ENCODE measurements at places on chromosomes 5 and 9. TPM values are rescaled to one million over a fixed set of nuclear protein-coding genes. Genes with fewer than 3 reads are reported as not detected.

DNA sequence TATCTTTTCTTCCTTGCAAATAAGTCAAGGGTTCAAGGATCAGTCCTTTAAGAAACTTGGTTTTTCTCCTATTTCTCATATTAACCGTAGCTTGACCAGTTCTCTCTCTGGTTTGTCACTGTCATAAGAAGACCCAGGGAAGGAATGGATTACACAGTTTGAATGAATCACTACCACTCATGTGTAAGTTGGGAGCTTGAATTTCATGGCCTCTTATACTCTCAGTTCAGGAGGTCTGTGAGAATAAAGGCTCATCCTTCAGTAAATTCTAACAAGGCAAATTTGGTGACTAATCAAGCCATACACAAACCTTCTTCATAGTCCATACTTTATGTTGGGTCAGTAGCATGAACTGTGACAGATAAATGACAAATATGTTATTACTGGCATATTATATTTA, 323.1 kb upstream of the ACTBL2 start:
- DNase-seq = no peak

DNA sequence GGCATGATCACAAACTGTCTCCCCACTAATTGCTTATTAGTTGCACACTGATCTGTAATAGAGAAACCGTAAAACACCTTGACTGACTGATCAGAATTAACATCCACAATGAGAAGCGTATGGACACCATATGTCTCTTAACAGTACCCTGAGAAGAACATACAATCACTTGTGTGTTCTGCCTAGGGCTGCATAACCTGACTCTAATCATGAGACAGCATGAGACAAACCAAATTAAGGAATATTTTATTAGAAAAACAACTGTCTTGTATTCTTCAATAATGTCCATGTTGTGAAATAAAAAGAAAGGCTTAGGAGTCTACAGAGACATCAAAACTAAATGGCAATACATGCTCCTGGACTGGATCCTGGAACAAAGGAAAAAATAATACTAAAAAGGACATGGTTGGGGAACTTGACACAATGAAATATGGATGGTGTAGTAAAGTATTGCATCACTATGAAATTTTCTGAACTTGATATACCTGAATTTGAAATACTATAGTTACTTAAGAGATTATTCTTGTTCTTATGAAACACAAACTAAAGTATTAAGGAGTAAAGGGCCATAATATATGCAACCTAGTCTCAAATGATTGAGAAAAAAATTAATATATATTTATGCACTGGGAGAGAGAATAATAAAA, 162.1 kb downstream of the CWC27 start:
- no peak for DNase-seq

DNA sequence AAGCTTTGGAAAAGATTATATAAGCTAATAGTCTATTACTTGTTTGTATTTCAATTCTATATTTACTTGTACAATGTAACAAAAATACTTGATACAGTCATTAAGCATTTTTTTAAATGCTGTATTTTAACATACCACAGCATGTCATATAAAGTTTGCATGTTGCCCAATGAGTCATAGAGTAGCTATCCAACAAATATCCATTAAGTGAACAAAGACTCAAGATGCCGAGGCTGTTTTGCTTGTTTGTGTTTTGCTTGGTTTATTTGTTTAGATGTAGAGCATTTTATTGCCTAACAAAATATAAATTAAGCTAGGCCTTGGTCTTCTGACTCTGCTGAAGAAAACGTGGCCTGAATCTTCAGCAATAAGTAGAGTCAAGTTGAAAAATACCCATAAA, 1584.3 kb upstream of the NUDT12 start:
- DNase-seq = no peak

DNA sequence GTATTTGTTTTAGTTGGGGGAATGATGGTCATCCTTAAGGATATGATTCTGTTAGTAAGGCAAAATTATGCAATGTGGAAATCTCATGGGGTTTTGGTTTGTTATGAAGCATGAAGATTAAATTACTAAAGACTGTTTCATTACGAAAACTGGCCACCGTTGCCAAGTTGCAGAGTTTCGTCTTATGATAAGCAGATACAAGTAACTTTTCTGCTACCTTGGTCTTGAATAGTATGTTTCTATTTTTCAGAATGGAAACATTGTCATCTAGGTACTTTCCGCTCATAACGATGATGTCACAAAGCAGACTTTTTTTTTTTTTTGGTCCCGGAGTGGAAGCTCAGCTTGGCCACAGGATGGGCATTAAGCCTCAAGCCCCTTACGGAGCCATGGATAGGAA, 4.2 kb downstream of the CCNI2 start:
- no peak for DNase-seq

- no peak for DNase-seq
Observed at GRCh38 chr5:57432876-57433275, 49.7 kb downstream of the ACTBL2 start.

DNA sequence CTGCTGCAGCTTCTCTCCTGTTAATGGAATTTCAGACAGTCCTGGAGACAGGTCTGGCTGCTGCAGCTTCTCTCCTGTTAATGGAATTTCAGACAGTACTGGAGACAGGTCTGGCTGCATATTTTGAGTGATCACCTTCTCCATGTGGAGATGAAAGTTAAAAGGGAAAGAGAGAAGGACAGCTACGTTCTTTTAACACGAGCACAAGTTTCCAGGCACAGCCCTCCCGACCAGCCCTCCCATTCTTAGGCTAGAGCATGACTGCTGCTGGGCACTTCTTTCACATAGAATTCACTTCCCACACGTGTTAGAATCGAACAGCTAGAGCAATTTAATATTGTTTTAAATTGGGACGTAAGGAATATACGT, 133.3 kb upstream of the DMRT1 start:
- no peak for DNase-seq

DNA sequence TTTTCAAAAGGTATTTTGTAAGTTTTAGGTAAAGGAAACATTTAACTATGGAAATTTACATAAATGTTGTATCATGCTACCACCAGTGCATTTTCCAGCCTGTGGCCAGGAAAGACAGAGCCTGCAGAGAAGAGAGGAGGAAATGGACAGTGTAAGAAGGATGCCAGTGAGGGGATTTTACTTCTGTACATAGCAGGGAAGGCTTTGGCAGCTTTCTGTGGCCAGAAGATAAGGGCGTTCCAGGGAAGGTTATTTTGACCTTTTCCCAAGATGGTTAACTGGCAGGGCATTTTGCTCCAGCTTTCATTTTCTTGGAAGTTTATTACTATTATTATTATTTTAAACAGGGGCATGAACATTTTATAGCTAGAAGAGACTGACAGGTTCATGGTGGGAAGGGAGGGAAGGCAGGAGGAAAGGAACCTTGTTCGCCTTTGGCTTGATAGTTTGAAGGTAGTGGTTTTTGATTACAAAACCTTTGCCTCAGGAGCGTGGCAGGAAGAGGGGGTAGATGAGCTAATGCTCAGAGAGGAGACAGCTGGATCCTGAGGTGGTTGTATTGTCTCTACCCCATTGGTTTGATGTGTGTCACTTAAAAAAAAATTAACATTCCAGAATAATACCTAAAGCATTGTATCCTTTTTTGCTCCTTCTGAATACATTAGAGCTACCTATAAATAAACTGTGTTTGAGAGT, 4.1 kb downstream of the ISOC1 start:
- no peak for DNase-seq

DNA sequence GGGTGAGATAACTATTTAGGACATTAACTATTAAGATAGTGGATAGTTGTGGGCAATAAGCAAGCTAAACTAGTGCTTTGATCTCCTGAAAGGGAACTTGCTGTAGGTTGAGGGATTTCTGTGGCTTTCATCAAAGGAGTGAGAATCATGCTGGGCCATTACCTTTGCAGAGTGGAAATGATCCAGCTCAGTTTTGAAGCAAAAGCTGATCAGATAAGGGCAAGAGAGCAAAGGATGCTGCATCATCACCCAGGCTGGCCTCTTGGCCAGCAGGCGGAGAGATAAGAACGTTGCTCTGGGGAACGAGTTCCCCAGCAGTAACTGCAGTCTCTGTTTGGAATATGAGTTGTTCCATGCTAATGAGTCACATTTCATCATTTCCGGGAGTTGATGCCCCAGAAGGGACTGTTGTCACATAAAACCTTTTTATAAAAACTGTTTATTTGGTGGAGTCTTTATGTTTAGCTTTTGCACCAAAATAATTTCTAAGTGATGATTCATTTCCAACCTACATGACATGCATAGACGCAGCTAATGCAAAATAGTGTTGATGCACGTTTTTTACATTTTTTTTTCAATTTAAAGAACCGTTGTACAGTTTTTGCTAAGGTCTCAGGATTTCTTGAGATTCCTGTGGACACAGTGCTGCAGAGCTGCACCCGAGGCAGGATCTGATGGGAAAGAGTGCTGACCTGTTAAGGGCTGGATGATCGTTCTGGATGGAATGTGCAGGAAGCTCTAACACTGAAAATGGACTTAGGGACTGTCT, 99.3 kb downstream of the ACTBL2 start:
- no peak for DNase-seq

- no peak for DNase-seq
Observed at GRCh38 chr5:139878093-139878492, 82.5 kb downstream of the PSD2 start.

- DNase-seq = no peak
Observed at GRCh38 chr5:178477802-178478201, 112.4 kb downstream of the COL23A1 start.

DNA sequence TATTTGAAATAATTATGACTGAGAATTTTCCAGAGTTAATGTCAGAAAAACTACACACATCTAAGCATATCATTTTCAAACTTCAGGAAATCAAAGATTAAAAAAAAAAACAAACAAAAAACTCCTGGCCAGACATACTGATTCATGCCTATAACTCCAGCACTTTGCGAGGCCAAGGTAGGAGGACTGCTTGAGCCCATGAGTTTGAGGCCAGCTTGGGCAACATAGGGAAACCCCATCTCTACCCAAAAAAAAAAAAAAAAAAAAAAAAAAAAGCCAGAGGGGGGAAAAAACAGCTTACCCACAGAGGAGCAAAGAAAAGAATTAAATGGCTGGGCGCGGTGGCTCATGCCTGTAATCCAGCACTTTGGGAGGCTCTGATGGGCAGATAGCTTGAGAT, 22.4 kb downstream of the EFCAB9 start:
- no peak for DNase-seq

DNA sequence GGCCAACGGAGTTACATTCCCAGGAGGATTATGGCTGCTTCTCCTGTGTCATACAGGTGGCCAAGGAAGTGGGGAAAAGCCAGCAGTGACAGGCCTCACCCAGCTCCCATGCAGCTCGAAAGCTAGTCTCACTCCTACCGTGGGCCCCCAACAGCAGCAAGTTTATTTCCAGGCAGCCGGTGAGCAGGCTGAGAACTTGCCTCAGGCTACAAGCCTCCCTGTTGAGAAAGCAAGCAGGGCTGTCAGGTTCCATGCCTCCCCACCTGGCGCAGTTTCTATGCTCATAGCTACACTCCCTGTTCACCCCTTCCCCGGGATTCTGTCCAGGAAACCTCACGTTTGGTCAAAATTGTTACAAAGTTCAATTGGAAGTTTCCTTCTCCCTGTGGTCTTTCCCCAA, 27.5 kb upstream of the DNAH5 start:
- DNase-seq = no peak

DNA sequence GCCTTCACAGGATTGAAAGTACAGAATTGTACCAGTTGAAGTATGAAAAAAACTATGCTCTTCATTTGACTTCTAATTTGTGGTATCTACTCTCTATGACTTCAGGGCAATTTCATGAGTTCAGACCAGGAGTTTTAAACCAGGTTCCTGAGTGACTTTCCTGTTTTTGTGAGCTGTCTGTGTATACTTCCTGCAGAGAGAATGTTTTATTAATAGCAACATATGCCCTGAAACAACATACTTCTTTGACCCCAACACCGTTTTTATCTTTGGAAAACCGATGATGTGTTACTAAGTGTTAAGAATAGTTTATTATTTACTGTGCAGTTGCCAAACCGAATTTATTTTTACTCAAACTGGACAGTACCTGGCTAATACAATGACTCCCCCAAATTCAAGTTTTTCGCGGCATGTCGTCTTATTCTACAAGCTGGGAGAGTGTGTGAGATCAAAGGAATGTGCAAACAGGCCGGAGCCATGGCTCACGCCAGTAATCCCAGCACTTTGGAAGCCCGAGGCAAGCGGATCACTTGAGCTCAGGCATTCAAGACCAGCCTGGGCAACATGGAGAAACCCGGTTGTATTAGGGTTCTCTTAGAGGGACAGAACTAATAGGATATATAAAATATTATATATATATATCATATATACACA, 58.7 kb upstream of the ERBIN start:
- DNase-seq = no peak

DNA sequence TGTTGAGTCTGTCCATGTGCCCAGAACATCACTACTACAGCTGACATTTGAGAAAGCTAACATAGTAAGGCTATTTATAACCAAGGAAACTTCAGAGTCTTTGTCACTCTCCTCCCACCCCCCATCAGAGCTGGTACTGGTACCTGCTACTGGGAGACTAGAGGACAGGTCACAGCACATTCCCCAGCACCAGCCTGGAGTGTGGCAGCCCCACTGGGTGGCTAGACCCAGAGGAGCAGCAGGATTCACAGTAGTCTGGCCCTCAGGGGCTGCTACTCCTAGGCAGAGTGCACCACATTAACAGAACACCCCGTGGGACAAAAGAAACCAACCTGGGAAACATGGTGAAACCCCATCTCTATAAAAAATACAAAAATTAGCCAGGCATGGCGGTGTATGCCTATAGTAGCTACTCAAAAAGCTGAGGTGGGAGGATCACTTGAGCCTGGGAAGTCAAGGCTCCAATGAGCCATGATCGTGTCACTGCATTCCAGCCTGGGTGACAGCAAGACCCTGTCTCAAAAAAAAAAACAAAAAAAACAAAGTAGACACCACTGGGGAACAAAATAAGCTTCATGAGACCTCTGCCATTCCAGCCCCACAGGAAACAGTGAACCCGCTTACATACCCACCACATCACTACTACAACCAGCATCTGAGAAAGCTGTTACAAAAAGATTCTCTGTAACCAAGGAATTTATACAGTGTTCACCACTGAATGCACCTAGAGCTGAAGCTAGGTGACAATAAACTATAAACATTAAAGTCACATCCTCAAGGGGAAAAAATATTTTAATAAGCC, 26.3 kb upstream of the PTGER4 start:
- no peak for DNase-seq

Gene CXCL14
- 0.06 TPM for total RNA-seq

Gene CTXN3
- not detected for total RNA-seq

Gene ECM2
- total RNA-seq = not detected

Gene RNF180
- 4.5 TPM for total RNA-seq

Gene PTTG1
- total RNA-seq = 963 TPM

Gene SLC22A5
- total RNA-seq = 13.1 TPM

Gene IRX4
- 0.72 TPM for total RNA-seq

Gene PSD2
- not detected for total RNA-seq
